ENCODE measurements at places on chromosomes 6 and 20.

GRCh38 chr20:20083807-20084206, 31.5 kb downstream of the CFAP61 start:
- no peak for DNase-seq

DNA sequence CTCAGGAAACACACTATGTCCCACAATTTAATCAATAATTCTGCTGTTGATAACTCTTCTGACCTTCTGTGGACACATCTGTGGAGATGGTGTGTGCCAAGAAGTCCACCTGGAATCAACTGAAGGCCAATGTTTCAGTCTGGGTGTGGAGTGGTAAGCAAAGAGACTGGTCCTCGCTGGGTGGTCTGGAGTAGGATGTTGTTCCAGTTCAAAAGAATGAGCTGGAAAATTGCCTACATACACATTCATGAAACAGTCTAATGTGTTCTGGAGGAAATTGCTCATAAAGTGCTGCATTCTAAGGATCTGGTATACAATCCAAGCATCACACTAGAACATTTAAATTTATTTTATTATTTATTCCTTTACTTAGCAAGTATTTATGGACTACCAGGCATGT, 33.9 kb upstream of the TBX18 start:
- no peak for DNase-seq

DNA sequence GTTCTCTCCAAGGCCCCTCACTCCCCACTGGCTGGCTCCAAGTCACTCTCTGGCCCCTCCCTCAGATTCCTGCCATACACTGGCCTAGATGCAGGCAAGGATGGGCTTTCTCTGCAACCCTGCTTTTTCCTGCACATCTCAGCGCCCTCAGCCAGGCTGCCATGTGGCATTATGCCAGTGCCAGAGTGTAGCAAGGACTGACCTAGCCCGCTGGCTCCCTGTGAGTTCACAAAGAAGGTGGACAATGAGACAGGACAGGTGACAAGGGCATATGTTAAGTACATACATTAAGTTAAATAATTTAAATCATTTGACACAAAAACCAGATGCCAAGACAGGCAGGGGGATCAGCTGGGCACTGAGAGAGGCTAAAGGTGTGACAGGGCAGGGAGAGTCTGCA, 394.6 kb downstream of the ZFAND3 start:
- no peak for DNase-seq

- DNase-seq = no peak
These were observed 200.9 kb upstream of the EYA4 start for GRCh38 chr6:133040094-133040802.

DNA sequence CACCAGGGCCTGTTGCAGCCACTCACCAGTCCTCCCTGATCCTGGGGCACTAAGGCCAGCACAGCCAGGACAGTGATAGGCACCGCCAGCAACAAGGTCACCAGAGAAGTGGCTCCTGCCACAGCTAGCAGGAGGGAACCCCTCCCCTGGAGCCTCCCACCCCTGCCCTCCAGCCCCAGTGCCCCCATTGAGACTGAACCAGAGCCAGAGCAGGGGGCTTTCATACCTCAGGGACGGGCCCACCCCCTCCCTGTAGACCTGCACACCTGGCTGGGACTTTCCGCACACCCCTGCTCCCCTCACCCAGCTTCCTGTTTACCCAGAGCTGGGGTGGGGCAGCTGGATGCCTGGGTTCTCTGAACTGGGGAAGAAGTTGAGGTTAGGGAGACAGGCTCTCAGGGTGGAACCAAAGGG, at the start of gene LTB:
LTB (minus strand) TSS at position 195 of the 414 bp plus-strand sequence; CDS start at position 188, 7 bp downstream.
- no peak for DNase-seq

- no peak for DNase-seq
These were observed 1.0 kb downstream of the MOCS3 start for GRCh38 chr20:50959543-50960126.

DNA sequence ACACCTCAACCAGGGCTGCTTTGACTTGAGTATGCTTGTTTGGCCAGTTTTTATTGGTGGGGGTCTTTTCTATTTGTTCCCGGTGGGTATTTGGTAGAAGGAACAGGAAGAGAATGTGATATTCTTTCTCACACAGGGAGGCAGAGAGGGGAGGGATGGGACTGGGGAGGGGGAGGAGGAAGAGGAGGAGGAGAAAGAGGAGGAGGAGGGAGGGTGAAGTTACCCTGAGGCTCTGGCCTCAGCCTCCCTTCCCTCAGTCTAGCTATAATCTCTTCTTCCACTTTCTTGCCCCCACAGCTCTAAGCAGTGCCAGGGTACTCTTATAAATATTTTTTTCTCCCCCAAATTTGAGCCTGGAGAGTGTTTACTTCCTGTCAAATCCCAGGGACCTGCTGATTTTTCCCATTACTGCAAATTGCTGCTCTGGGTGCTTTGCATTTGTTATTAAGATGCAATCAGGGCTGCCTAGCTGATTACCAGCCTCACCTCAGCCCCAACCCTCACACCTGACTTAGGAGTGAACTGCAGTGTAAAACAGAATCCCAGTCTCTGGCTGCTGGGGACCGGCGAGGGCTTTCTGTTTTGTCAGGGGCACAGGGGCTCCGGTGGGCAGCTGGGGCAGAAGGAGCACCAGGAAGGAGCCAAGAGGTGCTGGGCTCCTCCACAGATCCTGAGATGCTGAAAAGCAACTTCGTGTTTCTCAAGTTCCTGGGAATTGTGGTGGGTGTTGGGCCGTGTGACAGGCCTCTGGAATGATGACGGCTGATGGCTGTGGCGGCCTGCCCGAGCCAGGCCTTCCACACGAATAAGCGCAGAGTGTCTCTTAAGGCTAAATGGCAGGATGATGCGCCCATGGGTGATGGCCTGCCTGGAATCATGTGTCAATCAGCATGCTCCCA, 141.4 kb downstream of the CD83 start:
- no peak for DNase-seq

- no peak for DNase-seq
These were observed 147.5 kb downstream of the BMP2 start for GRCh38 chr20:6914986-6915385.

- no peak for DNase-seq
These were observed 73.8 kb downstream of the PRKN start for GRCh38 chr6:162653808-162654207.

DNA sequence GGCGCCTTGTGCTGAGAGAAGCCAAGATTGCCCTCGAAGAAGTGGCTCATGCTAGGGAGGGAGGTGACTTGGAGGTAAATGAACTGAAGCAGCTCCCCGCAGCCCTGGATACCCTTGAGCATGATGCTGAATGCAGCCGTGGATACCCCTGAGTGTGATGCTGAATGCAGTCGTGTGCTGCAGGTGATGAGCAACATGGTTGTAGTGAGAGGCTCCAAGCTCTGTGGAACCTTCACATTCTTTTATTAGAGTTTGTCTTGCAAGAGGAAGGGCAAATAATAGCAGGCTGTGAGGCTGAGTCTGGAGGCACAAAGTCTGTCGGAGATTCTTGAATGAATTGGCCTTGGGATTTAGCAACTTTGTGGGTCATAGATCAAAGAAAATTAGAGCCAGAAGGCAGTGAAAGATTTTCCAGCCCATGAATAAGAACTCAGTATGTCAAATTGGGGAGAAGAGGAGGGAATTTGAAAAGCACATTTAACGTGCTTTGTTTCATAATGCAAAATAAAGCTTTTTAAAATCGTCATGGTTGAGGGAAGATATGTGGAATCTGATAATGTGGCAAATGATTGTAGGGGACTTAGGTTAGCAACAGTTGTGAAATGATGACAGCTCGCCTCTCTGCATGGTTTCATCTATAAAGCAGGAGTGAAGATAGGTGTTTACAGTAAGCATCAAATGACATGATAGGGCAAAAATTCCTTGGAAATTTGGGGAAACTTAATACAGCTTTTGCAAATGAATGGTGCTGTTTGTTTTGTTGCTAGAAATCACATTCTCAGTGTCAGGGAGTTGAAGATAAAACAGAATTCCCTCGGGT, 120.1 kb upstream of the TIAM2 start:
- DNase-seq = no peak

DNA sequence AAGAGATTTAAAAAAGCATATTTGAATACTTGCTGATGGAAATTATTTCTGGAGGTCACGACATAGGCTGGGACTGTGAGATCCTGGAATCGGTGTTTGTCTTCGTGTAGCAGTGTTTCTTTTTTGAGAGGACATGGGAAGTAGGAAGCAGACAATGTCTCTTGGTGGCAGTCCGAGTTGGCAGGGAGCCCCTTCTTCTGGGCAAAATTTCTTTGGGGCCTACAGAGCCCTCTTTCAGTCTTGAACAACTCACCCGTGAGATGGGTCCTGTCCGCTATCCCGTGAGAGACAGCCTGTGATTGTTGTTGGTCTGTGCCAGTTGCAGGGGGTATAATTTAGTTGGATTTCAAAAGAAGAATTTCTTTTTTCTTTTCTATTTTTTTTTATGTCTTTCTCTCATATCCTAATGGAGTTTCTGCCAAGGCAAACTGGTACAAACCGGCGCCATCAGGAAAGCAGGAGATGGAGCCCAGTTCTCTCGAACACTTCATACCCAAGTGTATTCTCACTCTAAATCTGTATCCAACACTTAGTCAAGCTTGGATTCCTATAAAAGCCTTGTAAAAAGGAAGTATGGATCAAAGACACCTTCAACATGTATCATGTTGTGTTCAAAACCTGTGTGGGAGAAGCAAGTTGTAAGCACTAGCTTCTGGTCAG, 785.1 kb downstream of the MAFB start:
- no peak for DNase-seq

- DNase-seq = no peak
These were observed 48.4 kb downstream of the CPXM1 start for GRCh38 chr20:2751878-2752566.

- DNase-seq = no peak
These were observed 936 bp upstream of the TMX4 start for GRCh38 chr20:8020314-8021079.

DNA sequence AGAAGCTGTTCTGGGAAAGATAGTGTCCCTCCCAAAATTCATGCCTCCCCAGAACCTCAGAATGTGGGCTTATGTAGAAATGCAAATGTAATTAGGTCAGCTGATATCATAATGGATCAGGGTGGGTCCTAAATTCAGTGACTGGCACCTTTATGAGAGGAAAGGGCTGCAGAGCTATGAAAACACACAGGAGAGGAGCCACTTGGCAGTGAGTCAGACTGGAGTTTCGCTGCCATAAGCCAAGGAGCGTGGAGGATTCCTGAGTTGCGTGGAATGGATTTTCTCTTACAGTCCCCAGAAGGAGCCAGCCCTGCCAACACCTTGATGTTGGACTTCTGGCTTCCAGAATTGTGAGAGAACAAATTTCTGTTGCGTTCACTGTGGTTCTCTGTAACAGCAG, 249.8 kb upstream of the PMEPA1 start:
- DNase-seq = no peak

DNA sequence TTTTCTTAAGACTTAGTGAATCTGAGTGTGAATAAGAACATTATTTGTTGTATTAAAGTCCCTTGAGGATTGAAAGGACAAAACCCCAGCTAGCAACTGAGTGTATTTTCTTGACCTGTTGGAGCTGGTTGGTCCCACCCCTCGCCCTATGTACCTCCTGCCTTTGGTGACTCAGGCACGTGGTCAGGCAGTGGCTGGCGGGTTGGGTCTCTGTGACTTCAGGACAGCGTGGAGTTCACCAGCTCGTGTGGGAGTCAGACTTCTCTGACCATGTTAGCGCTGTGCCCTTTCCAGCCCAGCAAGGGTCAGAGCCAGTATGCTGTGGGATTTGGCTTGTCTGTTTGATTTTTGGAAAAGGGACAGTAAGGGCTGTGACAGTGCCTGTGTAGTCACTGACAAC, 93.7 kb downstream of the SSR1 start:
- no peak for DNase-seq

DNA sequence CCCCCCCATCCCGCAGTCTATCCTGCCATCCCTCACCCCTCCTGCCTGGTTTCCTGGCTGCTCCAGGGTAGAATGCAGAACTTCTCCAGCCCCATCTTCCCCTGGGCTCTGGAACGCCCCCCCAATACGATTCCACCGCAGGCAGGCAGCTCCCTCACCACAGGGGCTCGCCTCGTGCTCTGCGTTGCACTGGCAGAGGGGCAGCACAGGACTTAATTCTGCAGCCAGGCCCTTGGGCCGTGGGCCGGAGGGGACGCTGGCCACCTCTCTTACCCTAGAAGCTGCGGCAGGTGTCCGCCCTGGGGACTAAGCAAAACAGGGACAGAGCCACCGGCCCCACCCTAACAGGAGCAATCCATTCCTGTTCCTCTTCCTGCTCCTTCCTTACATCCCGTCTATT, 263.9 kb downstream of the CDH4 start:
- DNase-seq = no peak

- DNase-seq = no peak
These were observed 84.5 kb downstream of the KIF13A start for GRCh38 chr6:17902974-17903373.

GRCh38 chr6:169415179-169415578, 161.5 kb upstream of the THBS2 start:
- no peak for DNase-seq

GRCh38 chr6:122694602-122695001, 84.4 kb downstream of the PKIB start:
- no peak for DNase-seq

GRCh38 chr6:144613859-144614258, 328.7 kb downstream of the UTRN start:
- no peak for DNase-seq

- DNase-seq = no peak
These were observed 23.6 kb upstream of the HLA-E start for GRCh38 chr6:30465595-30466306.

DNA sequence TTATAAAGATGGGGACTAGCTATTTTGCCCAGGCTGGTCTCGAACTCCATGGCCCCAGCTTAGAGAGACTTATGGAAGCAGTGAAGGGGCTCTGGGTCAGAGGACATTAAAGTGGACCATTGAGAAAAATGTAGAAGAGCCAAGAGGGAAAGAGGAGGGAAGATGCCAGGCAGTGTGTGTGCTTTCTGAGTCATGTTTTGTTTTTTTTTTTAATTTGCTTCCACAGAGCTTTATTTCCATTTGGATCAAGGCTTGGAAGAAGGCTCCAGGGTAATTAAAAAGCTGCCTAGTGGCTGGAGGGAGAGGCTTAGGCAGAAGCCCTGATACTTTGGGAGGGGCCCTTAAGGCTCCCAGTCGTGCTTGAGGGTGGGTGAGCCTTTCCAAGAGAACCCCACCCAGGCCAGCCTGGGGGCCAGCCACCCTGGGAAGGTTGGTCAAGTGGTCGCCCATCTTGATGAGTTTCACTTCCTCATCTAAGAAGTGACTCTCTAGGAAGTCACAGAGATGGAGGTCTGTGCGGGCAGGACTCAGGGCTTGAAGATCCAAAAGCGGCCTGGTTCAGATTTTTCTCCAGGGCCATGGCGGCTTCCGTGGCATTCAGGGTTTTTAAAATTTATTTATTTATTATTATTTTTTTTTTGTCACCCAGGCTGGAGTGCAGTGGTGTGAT, 3.0 kb upstream of the ZNF335 start:
- no peak for DNase-seq

DNA sequence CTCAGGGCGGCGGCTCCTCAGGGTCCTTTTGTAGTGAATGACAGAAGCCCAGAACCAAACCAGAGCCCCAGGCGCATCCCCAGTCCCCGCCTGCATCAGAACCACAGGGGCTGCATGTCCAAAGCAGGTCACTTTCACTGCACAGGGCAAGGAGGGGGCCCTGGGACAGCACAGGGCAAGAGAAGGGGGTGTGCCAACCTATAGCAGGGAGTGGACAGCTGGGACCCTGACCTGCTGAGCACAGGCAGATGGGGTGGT, 501.4 kb downstream of the PREX1 start:
- no peak for DNase-seq

Data from activated CD8-positive, alpha-beta memory T cell treated with anti-CD3 and anti-CD28 coated beads for 1 hour (primary cell).